ENCODE measurements at places on chromosomes 3 and 15. TPM values are rescaled to one million over a fixed set of nuclear protein-coding genes. Genes with fewer than 3 reads are reported as not detected.

Gene PPM1L
- 39.0 TPM for total RNA-seq

Gene CNTN4
- total RNA-seq, result 3.7 TPM

GRCh38 chr3:56878074-56878473 lies 76.3 kb upstream of the ARHGEF3 start:
- DNase-seq, result no peak

GRCh38 chr3:30664884-30665283 lies 58.5 kb downstream of the TGFBR2 start:
- no peak for DNase-seq

DNA sequence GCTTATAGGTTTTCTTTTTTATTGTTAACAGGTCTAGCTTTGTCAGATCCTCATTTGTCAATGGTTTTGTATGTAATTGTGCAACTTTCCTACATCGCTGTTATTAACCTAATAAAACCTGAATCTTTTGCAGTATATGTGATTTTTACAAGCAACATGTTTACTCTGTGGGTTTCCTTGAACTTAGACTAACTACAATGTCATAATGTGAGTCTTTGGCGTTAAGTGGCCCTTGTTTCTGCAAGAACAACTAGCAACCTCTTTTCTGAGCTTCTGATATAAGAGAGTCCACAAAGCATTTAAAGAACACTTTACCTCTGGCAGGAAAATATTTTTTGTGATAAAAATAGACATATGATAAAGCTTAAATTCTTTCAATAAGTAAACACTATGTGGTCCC lies 230.3 kb upstream of the CFAP20DC start:
- DNase-seq, result no peak

- DNase-seq, result no peak
Measured at GRCh38 chr3:63051920-63052319, 176.7 kb upstream of the CADPS start.

DNA sequence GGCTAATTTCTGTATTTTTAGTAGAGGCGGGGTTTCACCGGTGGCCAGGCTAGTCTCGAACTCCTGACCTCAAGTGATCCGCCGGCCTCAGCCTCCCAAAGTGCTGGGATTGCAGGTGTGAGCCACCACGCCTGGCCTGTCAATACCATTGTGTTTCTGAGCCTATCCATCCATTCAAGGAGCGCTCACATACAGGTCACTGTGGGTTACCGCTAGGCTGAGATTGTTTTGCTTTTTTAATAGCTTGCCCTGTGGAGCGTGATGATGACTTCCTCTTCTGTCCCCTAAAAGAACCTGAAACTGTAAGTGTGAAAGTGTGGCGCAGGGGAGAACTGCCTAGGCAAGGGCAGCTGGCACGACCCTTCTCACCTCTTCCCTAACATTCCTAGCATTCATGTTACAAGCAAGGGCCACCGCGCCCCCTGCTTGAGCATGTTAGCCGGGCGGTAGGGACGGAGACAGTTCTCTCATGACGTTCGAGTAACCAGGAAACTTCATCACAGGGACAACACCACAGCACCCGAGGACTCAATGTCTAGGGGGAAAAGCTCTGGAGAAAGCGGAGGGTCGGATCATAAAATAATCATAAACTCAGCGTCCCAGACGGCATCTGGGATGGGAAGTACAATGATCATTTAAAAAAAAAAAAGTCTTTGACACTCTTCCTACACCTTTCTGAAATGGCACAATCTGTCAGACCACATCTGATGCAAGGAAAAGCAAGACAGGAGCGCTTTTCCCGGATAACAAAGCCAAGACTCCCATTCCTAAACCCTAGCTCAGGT lies 790 bp downstream of the LAMP3 start:
- no peak for DNase-seq

DNA sequence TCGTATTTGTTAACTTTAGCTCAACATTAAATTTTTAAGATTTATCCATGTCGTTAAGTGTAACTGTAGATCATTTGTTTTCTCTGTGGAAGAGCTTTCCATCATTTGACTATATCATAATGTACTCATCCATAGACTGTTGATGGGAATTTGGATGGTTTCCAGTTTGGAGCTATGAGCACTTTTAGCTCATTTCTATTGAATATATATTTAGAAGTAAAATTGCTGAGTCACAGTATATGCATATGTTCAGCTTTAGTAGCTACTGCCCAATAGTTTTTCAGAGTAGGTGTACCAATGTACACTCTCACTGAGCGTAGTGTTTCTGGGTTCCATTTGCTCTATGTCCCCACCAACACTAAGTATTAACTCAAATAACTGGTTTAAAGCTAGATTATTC lies 263.0 kb downstream of the ULK4 start:
- DNase-seq, result no peak

Data from left cardiac atrium (tissue), 4 donors.